ENCODE measurements at places on chromosomes 12 and 14.

- no peak for DNase-seq
Measured at GRCh38 chr12:121925358-121925695, 6.9 kb downstream of the CFAP251 start.

DNA sequence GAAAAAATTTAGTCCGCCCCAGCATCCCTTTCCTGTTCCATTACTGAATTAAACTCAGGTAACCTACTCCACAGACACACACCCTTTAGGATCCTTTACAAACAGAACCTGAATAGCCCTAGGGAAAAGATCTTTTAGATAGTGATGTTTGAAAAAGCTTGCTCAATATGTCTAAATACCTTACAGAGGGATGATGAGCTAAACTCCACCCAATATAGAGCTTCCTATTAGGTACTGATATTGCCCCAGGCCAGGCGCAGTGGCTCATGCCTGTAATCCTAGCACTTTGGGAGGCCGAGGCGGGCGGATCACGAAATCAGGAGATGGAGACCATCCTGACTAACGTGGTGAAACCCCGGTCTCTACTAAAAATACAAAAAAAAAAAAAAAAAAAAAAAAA, 50.1 kb downstream of the FERMT2 start:
- DNase-seq = no peak

DNA sequence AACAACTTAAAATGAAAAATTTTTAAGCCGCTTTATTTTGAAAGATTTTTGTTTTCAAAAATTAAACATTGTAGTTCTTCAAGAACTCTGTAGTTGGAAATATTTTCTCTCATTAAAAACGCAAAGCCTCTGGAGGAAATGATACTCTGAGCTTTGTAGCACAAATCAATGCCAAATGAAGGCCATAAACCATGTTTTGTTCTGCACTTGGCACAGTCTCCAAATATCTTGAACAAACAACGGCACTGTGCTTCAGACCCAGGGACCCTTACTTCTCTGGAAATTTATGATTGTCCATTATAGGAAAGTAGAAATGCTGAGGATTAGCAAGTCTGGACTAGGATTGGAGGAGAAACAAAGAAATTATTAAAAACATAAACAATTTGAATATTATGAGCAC, 160.8 kb upstream of the BMP4 start:
- DNase-seq = no peak

GRCh38 chr14:84591827-84592445, 938.0 kb upstream of the FLRT2 start:
- DNase-seq = no peak

- DNase-seq = no peak
Measured at GRCh38 chr14:85172889-85173477, 357.0 kb upstream of the FLRT2 start.

GRCh38 chr12:104648756-104649155, 192.0 kb downstream of the CHST11 start:
- no peak for DNase-seq

GRCh38 chr12:54024127-54024526, 4.1 kb upstream of the HOXC6 start:
- DNase-seq = no peak

GRCh38 chr12:43213608-43214007, 338.4 kb downstream of the ADAMTS20 start:
- DNase-seq = no peak

GRCh38 chr12:18907728-18908127, 169.8 kb downstream of the CAPZA3 start:
- no peak for DNase-seq

- no peak for DNase-seq
Measured at GRCh38 chr12:52650520-52651081, 1.4 kb downstream of the KRT2 start.

DNA sequence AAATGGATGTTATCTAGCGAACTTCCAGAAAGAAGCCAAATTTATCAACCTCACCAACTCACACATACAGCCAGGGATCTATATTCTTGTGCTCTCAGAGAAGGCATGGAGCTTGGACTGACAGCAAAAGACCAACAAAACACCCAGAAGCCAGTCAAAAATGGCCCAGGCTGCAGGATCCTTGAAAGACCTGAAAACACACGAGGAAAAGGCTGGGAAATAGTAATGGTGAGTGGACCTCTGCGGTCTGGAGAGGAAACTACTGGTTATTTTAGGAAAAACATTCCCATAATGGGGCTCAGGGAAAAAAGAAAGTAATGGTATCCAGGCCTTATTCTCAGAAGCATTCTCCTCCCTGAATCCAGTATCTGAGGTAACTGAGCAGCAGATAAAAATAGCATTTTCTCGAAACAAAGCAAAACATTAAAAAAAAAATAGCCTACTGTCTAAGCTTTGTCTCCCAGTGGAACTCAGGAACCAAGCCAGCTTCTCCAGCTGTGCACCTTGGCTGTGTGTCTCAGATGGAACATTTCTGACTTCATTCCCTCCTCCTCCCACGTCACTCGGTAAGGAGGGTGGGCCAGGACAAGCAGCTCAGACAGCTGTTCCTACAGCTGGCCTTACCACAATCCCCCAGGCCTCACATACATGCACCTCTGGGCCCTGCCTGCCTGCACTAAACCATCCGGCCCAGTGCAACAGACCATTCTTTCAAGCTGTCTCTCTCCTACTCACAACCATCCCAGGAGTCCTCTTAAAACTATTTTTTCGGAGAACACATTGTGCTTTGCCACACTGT, 249.9 kb downstream of the DAD1 start:
- DNase-seq = no peak

DNA sequence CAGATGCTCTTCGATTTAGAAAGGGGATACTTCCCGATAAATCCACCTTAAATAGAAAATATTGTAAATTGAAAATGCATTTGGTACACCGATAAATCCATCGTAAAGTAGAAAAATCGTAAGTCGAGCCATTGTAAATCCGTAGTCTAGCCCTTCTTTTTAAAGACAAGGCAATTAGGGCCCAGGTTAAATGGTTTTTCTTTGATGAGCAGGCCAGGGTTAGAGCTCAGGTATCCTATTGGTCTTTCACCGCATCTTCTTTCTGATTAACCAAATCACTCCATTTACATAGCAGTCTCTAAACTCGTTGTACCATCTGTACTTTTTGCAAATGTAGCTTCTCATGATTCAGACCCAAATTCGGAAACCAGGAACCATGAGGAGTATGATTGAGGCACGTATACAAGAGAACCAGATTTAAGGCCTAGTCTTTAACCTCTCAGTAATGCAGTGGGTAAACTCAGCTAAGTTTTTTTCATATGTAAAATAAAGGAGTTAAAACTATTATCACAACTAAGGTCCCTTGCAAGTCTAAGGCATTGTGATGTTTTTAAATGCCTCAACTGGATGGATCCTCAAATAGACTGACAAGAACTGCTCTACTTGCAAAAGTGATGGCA, 2.2 kb upstream of the YAF2 start:
- no peak for DNase-seq

- no peak for DNase-seq
Measured at GRCh38 chr12:67714648-67715047, 66.1 kb downstream of the DYRK2 start.

DNA sequence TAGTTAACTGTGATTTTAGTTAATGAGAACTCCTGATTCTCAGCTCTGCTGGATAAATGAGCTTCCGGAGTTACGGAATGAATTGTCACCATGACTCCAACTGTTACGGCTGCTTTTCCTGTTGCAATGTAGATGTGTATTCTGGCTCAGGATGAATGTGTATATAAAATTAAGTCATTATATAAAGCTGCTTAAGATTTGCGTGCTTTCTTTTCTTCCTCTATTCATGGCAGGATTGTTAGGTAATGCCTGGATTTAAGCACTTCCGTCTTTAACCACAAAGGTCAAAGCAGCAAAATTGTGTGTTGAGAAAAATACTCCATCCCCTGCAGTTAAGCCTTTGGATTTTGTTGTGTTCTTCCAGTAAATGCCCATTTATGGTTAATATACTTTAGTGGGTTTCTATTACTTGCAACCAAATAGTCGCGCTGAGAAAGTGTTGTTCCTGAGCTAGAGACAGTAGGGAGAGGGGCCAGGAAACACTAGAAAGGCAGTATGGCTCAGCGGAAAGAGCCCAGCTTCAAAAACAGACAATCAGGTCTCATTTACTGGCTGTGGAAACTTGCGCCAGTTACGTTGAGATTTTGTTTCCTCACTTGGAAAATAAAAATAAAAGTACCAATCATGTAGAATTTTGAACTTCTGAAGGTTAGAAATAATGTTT, 9.4 kb upstream of the CCDC175 start:
- DNase-seq = no peak

DNA sequence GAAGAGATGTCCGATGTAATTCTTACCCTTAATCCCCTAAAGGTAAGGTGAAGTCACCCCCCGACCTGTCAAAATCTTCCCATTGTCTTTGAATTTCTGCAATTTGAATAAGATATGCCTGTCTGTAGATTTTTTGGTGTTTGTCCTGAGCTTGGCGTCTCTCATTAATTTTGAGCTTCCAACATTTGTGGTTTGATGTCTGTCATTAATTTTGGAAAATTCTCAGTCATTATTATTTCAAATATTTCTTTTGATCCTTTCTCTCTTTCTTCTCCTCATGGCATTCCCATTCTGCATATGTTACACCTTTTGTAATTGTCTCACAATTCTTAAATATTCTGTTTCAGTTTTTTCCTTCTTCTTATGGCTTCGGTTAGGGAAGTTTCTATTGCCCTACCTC, 60.1 kb downstream of the EPS8 start:
- no peak for DNase-seq

- no peak for DNase-seq
Measured at GRCh38 chr14:31543969-31544799, 17.0 kb upstream of the NUBPL start.
